ENCODE measurements at places on chromosomes 2 and 18. TPM values are rescaled to one million over a fixed set of nuclear protein-coding genes. Genes with fewer than 3 reads are reported as not detected.

GRCh38 chr2:112661656-112662305 is 16.0 kb downstream of the SLC20A1 start:
- H3K4me1 ChIP-seq, result peaks cover 19% of the 10 kb centered on the region
- H3K27me3 ChIP-seq, result no peaks in the 10 kb centered on the region
- H3K27ac ChIP-seq, result no peak overlapping the region
- peaks cover 86% of the 10 kb centered on the region for H3K36me3 ChIP-seq
- peak; percentile 57 for DNase-seq

GRCh38 chr2:239762655-239763269 is 262.4 kb downstream of the NDUFA10 start:
- H3K27me3 ChIP-seq, result no peaks in the 10 kb centered on the region
- H3K4me1 ChIP-seq, result no peaks in the 10 kb centered on the region
- H3K36me3 ChIP-seq, result no peaks in the 10 kb centered on the region
- no peak overlapping the region for H3K27ac ChIP-seq

DNA sequence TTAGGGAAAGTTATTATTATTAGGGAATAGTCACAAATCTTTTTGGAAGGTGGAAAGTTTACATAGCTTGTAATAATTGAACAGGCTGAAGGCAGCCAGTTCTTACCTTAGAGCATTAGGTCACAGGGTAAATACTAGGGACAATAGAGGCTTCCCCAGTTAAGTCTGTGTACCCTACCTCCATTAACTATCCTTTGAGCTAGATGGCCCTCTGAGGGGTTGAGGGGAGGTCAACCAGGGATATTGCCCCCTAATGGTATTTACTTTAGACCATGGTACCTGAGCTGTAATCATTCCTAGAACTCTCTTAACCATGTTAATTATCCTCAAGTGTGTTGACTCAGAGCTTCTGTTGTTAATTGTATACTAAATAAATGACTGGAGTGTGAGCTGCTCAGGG is 120.5 kb upstream of the SCN7A start:
- H3K4me1 ChIP-seq, result no peaks in the 10 kb centered on the region
- no peaks in the 10 kb centered on the region for H3K36me3 ChIP-seq
- no peak for DNase-seq
- H3K4me3 ChIP-seq, result no peak overlapping the region

- no peaks in the 10 kb centered on the region for H3K27me3 ChIP-seq
- H3K27ac ChIP-seq, result no peak overlapping the region
- no peak for DNase-seq
- no peaks in the 10 kb centered on the region for H3K36me3 ChIP-seq
Observed at GRCh38 chr2:81250270-81250669, 945.7 kb upstream of the LRRTM1 start.

DNA sequence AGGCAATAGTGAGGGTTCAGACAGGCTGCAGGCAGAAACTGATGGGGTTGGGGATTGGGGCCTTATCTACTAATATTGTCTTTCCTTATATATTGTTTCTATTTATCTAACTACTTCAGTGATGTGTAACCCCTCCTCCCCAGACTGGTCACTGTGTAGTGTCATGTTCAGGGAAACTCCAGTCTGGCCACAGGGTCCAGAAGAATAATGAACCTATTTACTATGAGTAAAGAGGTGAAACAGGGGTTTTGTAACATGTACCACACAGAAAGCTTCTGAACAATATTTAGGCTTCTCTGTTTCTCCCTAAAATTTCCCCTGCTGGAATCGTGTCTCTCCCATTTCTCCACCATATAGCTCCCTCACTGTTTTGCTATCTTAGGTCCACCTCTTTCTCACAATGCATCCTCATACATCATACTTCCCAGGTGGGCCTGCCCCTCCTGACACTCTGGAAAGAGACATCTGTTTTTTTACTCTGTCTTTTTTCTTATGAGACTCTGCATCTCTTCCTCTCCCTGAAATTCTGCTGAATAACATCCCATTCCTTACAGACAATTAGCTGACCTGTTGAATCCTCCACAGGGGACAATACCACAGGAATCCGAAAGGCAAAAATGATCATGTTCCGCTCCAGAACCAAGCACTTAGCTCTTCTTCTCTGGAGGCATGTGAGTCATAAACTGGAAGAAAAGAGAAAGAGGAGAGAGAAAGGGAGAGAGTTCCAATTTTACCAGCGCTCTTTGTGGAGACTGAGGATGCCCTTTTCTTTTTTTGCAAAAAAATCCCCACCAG is 154.8 kb downstream of the ZEB2 start:
- H3K36me3 ChIP-seq, result no peaks in the 10 kb centered on the region
- no peak overlapping the region for H3K27ac ChIP-seq
- no peak for DNase-seq
- no peak overlapping the region for H3K4me3 ChIP-seq
- H3K27me3 ChIP-seq, result no peaks in the 10 kb centered on the region
- no peaks in the 10 kb centered on the region for H3K4me1 ChIP-seq

GRCh38 chr2:149666809-149667320 is 79.3 kb upstream of the MMADHC start:
- no peak overlapping the region for H3K27ac ChIP-seq
- H3K36me3 ChIP-seq, result no peaks in the 10 kb centered on the region
- no peak for DNase-seq
- H3K4me3 ChIP-seq, result no peak overlapping the region
- H3K4me1 ChIP-seq, result no peaks in the 10 kb centered on the region
- H3K27me3 ChIP-seq, result no peaks in the 10 kb centered on the region

- H3K4me3 ChIP-seq, result peak overlapping the region; percentile 52
- no peak for DNase-seq
- H3K36me3 ChIP-seq, result no peaks in the 10 kb centered on the region
- peak overlapping the region; percentile 66 for H3K27ac ChIP-seq
Observed at GRCh38 chr2:27080140-27080469, 1.7 kb downstream of the EMILIN1 start.

DNA sequence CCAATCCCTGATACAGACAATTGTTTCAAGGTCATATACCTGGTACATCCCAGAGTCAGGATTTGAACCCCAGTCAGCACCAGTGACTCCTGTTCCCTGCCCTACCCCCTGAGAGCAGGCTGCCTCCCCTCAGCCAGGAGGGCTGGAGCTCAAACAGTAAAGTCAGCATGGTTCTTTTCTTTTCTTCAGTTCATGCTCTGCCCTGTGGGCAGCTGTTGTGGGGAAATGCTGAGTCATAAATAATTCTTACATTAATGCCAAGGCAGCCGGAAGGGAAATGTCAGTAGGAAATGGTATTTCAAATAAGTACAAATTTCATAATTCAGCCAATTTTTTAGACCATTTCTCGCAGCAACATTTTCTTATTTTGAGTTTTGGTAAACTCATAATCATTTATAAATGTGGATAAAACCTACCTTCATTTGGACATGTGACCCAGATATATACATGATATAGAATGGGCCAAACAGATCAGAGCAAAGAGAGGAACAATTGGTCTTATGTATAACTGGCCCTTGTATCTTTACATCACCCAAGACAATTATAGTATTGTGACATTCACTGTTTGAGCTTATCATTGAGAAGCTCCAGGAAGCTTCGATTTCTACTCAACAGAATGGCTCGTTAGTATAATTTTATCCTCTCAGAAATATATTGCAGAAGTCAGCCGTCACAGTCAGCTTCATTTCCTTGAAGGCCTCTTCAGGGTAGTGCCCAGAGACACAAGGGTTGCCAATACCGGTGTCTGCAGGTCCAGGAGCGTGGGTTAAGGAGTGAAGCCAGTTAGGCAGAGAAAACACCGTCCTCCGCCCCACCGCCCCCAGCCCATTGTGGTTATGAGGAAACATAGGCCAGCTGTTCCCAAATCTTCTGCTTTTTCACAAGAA is 28.0 kb upstream of the SCYGR1 start:
- DNase-seq, result peak; percentile 43
- H3K27ac ChIP-seq, result peak overlapping the region; percentile 75
- H3K4me1 ChIP-seq, result no peaks in the 10 kb centered on the region
- H3K36me3 ChIP-seq, result no peaks in the 10 kb centered on the region
- no peaks in the 10 kb centered on the region for H3K27me3 ChIP-seq
- no peak overlapping the region for H3K4me3 ChIP-seq

GRCh38 chr18:33459612-33460011 is 19.1 kb upstream of the CCDC178 start:
- no peak for DNase-seq
- no peaks in the 10 kb centered on the region for H3K27me3 ChIP-seq
- H3K4me3 ChIP-seq, result no peak overlapping the region
- no peak overlapping the region for H3K27ac ChIP-seq

GRCh38 chr2:25700221-25700660 is 26.9 kb upstream of the DTNB start:
- no peaks in the 10 kb centered on the region for H3K36me3 ChIP-seq
- no peaks in the 10 kb centered on the region for H3K27me3 ChIP-seq
- no peak overlapping the region for H3K4me3 ChIP-seq
- H3K27ac ChIP-seq, result no peak overlapping the region
- H3K4me1 ChIP-seq, result no peaks in the 10 kb centered on the region
- no peak for DNase-seq

- H3K27me3 ChIP-seq, result no peaks in the 10 kb centered on the region
- H3K4me1 ChIP-seq, result peaks cover 22% of the 10 kb centered on the region
- H3K27ac ChIP-seq, result no peak overlapping the region
- H3K36me3 ChIP-seq, result peaks cover 8% of the 10 kb centered on the region
Observed at GRCh38 chr2:241007111-241007510, 8.7 kb downstream of the SNED1 start.

- H3K27me3 ChIP-seq, result no peaks in the 10 kb centered on the region
- no peak for DNase-seq
- no peak overlapping the region for H3K4me3 ChIP-seq
- H3K27ac ChIP-seq, result no peak overlapping the region
- H3K36me3 ChIP-seq, result no peaks in the 10 kb centered on the region
Observed at GRCh38 chr2:19675003-19675629, 226.7 kb downstream of the TTC32 start.

GRCh38 chr2:175161-175786 is 88.6 kb downstream of the SH3YL1 start:
- no peak for DNase-seq
- no peaks in the 10 kb centered on the region for H3K27me3 ChIP-seq
- no peaks in the 10 kb centered on the region for H3K4me1 ChIP-seq
- H3K4me3 ChIP-seq, result no peak overlapping the region
- H3K36me3 ChIP-seq, result no peaks in the 10 kb centered on the region

DNA sequence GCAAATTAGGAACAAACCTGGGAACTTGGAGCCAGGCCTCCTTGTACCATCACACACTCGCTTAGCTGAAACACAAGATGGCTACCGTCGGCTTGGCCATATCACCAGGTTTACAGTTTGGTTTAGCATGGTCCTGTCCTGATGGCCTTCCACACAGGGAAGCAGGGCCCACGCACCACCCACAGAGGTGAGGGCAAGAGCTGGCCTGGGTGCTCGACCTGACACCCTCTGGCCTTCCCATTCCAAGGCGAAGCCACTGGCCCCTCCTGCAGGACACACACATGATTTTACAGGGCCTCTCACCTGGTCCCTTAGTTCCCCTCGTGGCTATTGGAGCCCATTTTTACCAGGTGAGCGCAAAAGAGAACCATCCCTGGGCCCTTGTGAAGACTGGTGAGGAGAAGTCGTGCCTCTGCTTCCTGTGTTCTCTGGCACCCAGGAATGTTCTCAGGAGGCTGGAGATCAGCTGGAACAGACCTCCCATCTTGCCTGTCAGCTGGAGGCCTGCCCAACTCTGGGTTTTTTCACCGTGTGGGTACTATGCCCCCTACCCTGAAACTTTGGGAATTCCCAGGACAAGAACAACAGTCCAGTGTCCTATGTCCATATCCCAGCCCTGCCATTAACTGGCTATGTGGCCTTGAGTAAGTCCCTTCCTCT is 53.0 kb upstream of the FOSL2 start:
- H3K36me3 ChIP-seq, result no peaks in the 10 kb centered on the region
- no peak overlapping the region for H3K4me3 ChIP-seq
- no peak for DNase-seq
- H3K27ac ChIP-seq, result no peak overlapping the region
- no peaks in the 10 kb centered on the region for H3K27me3 ChIP-seq
- H3K4me1 ChIP-seq, result peaks cover 9% of the 10 kb centered on the region

GRCh38 chr2:178917555-178917954 is 110.3 kb upstream of the TTN start:
- H3K4me3 ChIP-seq, result no peak overlapping the region
- H3K27me3 ChIP-seq, result no peaks in the 10 kb centered on the region
- no peaks in the 10 kb centered on the region for H3K36me3 ChIP-seq
- no peaks in the 10 kb centered on the region for H3K4me1 ChIP-seq

The CCDC68 gene
- total RNA-seq, result 12.4 TPM

The ATP6V1B1 gene
- total RNA-seq, result 3.2 TPM

The FHOD3 gene
- 3.1 TPM for total RNA-seq

The MEX3C gene
- total RNA-seq, result 12.2 TPM

The TXNDC2 gene
- total RNA-seq, result 0.33 TPM

The FAM124B gene
- total RNA-seq, result 1.5 TPM

The EPHA4 gene
- 26.4 TPM for total RNA-seq

All from upper lobe of left lung (tissue), 6 donors.